Stimulated activated CD8-positive, alpha-beta memory T cell treated with anti-CD3 and anti-CD28 coated beads, Interleukin-4, amount 100 ng/mL, for 1 hour (primary cell): ENCODE measurements at places on chromosomes 3 and 15.

DNA sequence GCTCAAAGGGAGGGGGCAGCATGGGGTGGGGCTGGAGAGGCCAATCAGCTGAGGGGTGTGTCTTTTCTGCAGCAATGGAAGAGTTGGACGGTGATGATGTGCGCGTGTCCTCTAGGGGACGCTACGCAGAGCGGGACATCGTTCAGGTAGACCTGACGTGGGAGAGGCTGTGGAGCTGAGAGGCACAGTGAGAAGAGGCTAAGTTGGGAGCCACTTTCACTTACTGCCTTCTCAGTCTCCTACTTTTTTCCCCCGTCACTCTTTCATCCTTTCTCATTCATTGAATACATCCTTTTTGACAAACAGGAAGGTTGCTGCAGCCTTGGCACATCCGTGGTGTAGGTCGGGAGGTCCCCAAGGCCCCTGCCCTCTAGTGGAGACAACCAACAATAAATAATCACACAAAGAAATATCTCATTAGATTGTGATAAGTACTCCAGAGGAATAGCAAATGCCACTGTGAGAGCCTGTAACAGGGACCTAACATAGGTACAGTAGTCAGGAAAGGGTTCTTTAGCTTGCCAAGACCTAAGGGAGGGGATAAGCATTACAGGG is 4.4 kb upstream of the BRPF1 start:
- no peak for DNase-seq

- DNase-seq, result no peak
Observed at GRCh38 chr3:131532645-131533044, 29.9 kb upstream of the MRPL3 start.

DNA sequence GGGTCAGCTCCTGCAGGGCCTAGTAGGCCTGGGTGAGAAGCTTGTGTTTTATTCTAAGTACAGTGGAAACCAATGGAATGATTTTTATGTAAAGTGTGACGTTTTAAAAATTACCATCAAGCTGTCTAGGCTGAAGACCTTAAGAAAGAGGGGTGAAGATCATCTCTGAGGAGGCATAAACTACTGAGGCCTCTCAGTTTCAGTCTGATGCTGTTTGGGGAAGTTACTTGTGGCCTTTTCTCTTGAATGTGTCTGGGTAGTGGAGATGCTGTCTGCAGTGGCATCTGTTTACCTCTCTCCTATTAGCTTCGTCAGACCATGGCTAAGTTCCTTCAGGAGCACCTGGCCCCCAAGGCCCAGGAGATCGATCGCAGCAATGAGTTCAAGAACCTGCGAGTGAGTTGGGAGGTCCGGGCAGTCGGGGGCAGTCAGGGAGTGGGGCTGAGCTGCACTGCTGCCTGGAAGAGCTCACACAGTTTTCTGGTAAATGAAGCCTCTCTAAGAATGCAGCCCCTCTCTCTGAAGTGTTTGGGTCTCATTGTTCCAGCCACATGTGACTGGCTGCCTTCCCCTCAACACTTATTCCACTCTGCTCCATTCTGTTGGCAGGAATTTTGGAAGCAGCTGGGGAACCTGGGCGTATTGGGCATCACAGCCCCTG is 1.9 kb downstream of the IVD start:
- no peak for DNase-seq

DNA sequence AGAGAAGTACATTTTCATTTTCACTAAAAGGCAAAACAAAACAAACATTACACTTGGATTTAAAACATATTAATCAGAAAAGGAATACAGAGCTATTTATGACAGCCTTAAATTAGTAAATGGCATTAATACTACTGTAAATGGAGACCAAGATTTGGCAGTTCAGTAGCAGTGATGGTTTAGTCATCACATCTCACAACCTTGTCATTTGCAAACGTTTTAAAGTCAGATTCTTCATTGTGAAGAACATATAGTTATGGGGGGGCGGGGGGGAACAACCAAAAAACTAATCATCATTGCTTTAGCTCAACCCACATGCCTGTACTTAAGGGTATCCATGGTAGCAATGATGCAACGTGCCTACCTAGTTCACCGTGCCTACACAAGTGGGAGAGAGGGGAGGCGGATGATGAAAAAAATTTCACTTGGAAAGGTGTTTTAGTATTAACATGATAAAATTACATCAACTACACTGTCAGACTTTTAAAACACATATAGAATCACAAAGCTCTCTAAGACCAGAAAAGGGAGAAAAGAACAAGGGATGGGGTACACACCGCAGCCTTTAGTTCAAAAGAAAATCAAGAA is 40.1 kb downstream of the DLG1 start:
- DNase-seq, result no peak

- no peak for DNase-seq
Observed at GRCh38 chr15:86773736-86774135, 694.1 kb downstream of the AGBL1 start.

GRCh38 chr3:30843877-30844276 is 50.6 kb downstream of the GADL1 start:
- no peak for DNase-seq

GRCh38 chr15:98403169-98403568 is 245.2 kb upstream of the IGF1R start:
- no peak for DNase-seq

GRCh38 chr15:89506026-89506686 is 9.8 kb upstream of the RHCG start:
- no peak for DNase-seq

DNA sequence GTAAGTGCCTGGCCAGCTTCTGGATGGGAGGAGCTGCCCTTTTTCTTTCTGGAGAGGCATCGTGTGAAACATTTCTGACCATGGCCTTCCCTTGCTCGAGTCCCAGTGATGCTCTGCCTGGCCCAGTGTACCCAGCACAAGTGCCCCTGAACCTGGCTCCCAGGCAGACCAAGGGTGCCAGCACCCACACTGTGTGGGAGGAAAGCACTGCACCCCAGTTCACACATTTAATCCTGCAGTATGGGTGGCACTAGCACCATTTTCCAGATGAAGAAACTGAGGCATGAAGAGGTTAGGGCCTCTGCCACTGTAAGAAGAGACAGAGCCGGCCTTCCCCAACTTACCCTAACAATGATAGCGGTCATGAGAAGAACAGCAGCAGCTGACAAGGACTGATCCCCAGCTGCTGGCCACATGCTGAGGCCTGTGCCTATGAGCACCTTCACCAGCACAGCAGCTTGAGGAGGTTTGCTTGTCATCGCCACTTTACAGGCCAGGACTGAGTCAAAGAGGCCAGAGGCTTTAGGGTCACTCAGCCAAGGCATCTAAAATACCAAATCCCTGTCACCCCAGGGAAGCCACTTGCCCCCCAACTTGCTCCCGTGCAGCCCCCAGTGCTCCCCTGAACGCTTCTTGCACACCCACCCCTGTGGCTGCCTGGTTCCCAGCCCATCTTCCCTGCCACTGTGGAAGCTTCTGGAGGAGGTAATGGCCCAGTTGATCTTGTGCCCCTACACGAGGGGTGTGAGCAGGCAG is 15.0 kb downstream of the PRR23E start:
- DNase-seq, result no peak

DNA sequence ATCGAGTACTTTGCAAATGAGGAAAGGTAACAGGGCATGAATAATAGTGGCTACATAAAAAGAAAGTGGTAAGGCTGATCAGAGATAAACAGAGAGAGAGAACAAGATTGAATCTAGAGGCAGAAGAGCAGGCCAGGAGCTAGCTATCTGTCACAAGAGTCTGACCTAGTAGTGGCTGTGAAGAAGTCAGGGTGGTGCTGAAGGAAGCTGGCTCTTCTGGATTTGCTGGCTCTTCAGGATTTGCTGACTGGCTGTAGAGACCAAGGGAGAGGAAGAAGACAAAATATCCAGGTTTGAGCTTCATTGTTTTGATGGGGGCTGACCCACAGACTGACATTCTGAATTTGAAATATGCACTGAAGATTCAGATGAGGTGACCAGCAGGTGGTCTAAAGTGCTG is 142.3 kb downstream of the SSR3 start:
- DNase-seq, result no peak

DNA sequence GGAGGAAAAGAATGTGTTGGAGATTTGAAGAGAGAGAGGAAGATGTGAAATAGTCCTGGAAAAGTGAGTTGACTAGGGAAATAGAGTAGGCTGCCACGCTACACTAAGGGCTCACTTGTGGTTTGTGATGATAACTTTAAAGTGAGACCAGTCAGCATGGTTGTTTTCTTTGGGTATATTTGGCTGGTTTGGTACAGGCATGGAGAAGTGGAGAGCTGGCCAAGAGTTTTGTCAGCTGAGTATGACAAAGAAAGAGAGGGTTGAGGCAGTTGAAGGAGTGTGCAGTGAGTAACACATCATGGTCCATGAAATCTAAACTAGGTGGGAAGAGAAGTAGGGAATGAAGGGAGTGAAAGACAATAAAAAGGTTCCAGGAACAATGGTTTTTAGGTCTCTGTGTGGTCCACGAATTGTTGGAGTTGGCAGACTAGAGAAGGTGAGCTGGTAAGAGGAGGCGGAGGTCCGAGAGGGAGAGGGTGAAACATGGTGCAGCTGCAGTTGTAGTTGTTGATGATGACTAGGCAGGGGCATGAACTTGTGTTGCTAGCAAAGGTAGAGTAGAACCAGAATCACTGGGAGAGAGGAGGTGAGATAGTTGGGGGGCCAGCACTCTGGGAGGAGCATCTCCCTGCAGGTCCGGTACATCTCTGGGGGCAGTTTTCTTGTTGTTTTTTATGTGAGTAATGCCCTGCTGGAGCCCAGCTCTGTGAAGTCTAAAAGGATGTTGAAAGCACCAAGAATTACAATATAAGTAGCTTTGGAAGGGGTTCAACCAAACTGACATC is 21.0 kb downstream of the ZNF80 start:
- DNase-seq, result no peak

- no peak for DNase-seq
Observed at GRCh38 chr3:64449026-64449425, 223.8 kb upstream of the PRICKLE2 start.

- no peak for DNase-seq
Observed at GRCh38 chr3:36709826-36710365, 54.5 kb downstream of the DCLK3 start.

- DNase-seq, result no peak
Observed at GRCh38 chr3:150146991-150147761, 176.5 kb upstream of the PFN2 start.

GRCh38 chr3:57805674-57806073 is 49.6 kb downstream of the SLMAP start:
- DNase-seq, result no peak

DNA sequence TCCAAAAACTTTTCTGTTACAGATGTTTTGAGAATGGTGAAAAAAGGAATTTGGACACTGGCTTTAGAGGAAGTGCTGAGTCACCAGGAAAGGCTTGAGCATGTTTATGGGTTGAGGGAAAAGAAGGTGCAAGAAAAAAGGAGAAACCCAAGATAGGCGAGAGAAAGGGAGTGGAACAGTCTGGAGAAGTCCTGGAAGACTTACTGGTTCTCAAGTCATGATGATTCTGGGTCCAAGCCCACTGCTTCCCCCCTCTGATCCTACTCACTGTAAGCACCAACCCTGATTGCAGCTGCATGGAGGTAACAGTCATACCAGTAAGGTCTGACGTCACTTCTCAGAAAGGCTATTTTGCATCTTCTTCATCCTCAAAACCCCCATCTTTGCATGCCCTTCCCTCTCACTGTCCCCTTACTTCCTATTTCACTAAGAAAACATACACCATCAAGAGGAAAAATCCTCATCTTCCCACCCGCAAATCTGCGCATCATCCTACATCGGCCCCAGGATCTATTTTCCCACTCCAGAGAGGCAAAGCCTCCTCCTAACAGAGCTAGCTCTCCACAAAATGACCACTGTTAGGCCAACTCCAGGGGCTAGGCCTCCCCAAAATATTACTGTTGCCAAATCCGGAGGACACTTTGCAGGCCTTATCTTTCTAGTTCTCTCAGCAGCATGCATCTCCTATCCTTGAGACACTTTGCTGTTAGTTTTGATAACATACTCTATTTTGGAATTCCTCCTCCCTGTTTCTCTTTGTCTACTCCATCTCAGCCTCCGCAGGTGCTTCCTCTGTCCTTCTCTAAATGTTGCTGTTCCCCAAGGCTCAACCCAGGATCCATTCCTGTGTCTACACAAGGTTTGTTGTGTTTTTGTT is 3.2 kb upstream of the ATP13A3 start:
- DNase-seq, result no peak

- no peak for DNase-seq
Observed at GRCh38 chr15:26391567-26392194, 381.2 kb downstream of the GABRB3 start.

- no peak for DNase-seq
Observed at GRCh38 chr15:96947296-96948229, 617.1 kb downstream of the NR2F2 start.

GRCh38 chr3:147699175-147699838 is 290.1 kb downstream of the ZIC1 start:
- DNase-seq, result no peak

DNA sequence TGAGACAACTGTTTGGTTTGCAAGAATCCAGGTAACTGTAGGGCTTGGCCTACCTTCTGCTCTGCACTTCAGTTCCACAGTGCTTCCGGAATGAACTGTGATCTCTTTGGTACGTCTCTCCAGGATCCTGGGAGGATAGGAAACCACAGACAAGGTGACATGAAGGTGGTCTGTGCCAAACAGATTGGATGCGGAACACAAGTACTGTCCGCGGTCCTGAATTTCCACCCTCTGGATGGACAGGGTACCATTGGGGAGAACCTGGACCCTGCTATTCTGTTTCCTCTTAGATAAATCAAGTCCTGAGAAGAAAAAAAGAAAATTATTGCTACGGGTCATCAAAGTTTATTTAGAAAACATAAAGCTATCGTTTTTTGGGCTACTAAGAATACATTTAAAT is 17.3 kb downstream of the IGSF10 start:
- DNase-seq, result no peak

DNA sequence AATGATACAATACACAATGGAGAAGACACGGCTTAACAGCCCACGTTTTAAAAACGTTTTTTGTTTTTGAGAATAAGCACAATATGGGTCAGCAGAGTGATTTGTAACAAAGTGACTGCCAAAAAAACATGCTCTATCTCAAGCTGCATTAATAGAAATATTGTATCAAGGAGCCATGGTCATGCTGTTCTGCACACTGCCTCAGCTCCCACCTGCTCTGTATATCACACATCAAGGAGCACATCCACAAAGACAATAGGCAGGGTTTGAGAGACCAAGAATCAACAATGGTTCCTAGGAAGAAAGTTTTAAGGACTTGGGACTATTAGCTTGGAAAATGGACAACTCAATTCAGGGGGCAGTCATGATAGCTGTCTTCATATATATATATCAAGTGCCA is 6.3 kb upstream of the BBX start:
- no peak for DNase-seq

DNA sequence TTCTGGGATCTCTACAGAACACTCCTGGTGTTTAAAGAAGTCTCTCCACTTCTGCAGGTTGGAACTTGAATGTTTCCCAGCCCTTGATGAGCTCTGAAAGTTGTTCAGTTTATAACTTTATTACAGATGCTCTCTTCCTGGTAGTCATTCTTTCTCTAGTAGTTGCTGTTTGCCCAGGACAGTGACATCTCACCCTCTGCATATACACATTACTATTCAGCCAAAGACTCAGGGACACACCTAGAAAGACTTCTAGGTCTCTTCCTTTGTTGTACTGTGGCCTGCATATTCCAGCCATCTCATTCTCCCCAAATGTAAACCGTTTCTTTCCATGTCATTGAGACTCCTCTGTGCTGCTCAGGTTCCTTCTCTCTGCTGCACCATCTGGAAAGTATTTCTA is 76.7 kb downstream of the MITF start:
- no peak for DNase-seq

GRCh38 chr3:142963234-142963515 is 299 bp downstream of the PAQR9 start:
- DNase-seq, result no peak
